Type B pancreatic cell (in vitro differentiated cells): ENCODE measurements at places on chromosomes 16 and 17. TPM values are rescaled to one million over a fixed set of nuclear protein-coding genes. Genes with fewer than 3 reads are reported as not detected.

The SLC13A2 gene
- total RNA-seq = 1.2 and 8.7 TPM in 2 replicates

DNA sequence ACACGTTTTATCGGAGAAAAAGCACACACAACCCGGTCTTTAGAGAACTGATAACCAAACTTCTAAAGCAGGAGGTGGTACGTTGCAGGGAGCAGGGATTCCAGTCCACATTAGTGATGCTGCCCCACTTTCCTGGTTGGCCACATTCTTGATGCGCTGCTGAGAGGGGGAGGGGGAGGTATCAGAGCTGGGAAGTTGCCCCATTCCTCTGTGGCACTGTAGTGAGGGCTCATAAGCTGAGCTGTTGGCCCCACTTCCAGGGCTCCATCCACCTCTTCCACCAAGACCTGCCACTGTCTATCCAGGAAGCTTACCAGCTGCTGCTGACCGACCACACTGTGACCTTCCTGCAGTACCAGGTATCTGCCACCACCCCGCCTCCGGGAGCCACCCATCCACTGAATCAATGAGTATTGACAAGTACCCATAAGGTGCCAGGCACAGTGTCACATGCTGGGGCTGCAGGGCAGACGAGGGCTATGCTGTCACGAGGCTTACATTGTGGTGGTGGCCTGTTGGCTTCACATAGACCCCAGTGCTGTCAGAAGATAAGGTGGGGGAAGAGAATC lies 1.1 kb downstream of the TSEN54 start:
- DNase-seq = no peak

The MT1M gene
- total RNA-seq = not detected in 2 replicates

- DNase-seq = no peak
Measured at GRCh38 chr17:49928126-49928800, 40.7 kb upstream of the DLX4 start.

- no peak for DNase-seq
Measured at GRCh38 chr17:68662479-68662878, 61.3 kb upstream of the FAM20A start.

The C1QTNF1 gene
- total RNA-seq = 8.7 and 9.4 TPM in 2 replicates

DNA sequence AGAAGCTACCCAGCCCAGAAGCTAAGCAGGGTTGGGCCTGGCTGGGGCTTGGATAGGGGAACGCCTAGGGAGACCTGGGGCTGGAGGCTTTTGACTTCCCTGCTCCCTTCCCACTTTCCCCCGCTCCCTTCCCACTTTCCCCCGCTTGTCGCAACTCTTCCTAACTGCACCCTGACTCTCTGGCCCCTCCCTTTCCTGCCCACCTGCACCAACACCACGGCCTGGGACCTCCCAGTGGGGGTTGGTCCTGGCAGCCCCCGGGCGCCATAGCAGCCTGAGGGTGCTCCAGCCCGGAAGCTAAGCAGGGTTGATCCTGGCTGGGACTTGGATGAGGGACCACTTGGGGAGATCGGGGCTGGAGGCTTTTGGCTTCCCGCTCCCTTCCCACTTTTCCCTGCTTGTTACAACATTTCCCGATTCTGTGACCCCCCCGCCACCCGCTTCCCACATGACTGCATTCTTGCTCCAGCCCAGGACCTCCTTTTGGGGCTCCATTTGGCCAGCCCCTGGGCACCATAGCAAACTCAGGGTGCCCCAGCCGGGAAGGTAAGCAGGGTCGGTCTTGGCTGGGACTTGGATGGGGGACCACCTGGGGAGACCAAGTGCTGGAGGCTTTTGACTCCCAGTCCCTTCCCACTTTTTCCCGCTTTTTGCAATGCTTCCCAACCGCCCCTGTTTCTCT lies 2287.0 kb downstream of the TP53TG3F start:
- DNase-seq = no peak

GRCh38 chr17:10842658-10843057 lies 4.8 kb upstream of the PIRT start:
- DNase-seq = no peak

DNA sequence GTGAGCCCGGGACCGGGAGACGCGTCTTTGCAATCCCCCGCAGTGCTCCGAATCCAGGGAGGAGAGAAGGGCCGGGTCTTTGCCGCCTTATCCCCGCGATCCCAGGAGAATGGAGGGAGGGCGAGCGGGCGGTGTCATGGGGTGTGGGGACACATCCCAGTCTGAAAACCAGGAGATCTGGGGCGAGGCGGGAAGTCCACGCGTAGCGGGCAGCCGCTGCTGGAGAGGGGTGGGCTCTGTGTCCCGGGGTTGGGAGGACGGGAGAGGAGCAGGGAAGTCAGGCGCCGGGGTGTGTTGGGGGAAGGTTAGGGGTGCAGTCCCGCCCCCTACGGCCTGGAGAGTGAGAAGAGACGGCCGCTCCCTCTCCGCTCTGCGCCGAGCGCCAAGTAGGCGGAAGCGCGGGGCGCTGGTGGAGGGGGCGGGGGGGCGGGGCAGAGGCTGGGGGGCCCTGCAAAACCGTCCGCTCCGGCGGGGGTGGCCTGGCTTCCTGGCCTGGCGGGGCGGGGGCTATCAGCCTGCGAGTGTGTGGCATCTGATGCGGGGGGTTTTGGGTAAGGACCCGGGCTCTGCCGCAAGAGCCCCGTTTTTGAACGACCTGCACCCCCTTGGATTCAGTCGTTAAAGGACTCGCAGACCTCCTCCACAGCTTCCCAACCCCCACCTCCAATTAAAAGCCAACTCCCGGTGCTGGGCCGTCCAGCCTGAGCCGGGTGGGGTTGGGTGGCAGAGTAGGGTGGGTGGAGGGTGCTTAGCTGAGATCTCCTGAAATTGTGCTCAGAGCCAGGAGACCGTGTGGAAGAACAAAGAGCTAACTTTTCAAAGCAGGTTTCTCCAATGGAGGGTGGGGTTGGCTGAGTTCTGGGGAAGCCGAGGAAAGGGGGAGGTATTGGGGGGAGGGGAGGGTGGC lies 654 bp downstream of the LASP1 start:
- DNase-seq = no peak

GRCh38 chr17:50211249-50212120 lies 10.1 kb upstream of the COL1A1 start:
- DNase-seq = peak; percentile 50
